ENCODE measurements at places on chromosomes 3 and 15.

GRCh38 chr3:188788621-188789081, 383.1 kb upstream of the TPRG1 start:
- DNase-seq, result no peak

DNA sequence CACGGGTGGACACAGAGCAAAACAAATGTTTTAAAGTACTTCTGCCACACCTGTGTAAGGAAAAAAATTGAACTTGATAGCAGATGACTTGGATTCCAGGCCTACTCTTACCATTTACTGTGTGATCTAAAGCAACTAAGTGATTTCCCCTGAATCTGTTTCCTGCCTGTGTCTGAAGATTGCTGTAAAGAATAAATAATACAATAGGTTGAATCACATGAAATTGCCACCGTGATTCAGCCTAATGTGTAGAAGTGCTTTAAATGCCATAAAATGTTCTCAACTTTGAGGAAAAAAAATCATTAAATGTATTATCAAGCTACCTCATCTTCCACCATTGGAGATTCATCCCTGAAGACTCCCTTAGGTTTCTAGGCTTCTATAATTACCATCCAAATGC, 27.6 kb upstream of the NUDT16 start:
- no peak for DNase-seq

DNA sequence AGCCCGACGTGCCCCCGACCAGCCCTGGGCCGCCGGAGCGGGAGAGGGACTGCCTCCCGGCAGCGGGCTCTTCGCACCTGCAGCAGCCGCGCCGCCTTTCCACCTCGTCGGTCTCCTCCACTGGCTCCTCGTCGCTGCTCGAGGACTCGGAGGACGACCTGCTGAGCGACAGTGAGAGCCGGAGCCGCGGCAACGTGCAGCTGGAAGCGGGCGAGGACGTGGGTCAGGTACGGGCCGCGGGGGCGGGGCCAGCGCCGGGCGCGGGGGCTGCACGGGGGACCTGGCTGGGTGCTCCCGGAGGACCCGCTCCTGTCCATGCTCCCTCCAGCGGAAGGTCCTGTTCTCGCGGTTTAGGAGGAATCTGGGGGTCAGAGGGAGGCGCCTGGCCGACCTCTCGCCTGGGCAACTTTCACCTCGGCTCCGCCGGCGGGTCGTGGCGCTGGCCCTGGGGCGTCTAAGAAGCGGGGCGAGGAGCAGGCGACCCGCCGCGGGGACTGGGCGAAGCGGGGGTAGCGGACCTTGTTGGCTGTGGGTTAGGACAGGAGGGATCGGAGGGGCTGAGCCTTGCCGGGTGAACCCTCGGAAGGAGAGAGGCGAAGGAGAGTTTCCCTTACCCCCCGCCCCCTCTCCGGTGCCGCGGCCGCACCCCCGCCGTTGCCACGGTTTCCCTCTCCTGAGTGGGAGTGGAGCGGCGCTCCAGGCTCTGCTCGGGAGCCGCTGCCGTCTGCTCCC, 682 bp downstream of the ITPKA start:
- no peak for DNase-seq

DNA sequence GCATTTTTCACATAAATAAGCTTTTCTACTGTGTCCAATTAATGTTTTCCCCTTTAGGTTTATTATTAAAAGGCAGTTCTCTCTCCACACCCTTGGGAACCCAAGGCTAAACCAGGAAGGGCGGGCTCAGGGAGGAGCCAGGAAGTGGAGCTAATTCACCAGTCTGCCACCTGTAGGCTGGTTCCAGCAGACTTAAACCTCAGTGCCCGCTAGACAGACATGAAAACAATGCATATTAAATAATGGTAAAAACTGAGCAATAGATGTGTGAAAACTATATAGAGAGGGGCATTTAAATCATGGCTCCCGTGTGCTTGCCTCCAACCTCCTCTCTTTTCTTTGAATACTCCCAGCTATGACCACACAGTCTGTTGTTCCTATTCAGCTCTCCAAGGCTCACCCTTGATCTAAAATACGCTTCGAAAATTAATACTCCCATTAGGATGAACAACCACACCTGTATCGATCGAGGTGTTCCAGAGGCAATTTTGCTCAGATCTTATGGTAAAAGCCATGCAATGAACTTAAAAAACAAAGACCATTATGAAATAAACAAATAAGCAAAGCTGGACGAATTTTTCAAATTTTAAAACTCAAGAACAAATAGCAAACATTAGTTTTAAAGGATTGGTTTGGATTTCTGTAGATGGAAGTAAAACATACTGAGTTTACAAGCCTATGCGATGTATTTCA, 253.3 kb downstream of the TJP1 start:
- DNase-seq, result no peak

- no peak for DNase-seq
These were observed 74.8 kb upstream of the NTRK3 start for GRCh38 chr15:88331291-88331690.

DNA sequence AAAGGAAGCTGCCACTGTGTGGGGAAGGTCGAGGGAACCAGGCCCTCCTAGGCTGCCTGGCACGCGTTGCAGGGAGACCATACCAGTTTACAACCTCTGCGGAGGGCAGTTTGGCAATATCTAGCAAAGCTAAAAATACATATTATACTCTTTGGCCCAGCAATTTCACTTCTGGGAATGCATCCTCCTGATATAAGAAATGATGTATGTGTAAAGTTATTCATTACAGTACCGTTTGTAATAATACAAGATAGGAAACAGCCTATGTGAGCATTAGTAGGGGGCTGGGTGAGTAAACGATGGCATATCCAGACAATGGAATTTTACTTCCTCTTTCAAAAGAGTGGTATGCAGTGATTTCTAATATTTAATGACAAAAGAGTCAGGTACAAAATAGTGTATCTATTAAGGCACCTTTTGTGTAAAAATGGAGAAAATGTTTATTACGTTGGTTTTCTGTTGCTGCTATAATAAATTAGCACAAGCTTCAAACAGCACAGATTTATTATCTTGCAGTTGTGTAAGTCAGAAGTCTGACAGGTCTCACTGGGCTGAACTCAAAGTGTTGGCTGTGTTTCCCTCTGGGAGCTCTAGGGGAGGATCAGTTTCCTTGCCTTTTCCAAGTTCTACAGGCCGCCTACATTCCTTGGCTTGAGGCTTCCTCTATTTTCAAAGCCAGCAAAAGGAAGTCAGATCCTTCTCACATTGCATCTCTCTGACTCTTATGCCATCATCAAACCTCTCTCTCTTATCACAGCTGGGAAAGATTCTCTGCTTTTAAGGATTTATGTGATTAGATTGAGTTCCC, 9.0 kb downstream of the APOD start:
- DNase-seq, result no peak

DNA sequence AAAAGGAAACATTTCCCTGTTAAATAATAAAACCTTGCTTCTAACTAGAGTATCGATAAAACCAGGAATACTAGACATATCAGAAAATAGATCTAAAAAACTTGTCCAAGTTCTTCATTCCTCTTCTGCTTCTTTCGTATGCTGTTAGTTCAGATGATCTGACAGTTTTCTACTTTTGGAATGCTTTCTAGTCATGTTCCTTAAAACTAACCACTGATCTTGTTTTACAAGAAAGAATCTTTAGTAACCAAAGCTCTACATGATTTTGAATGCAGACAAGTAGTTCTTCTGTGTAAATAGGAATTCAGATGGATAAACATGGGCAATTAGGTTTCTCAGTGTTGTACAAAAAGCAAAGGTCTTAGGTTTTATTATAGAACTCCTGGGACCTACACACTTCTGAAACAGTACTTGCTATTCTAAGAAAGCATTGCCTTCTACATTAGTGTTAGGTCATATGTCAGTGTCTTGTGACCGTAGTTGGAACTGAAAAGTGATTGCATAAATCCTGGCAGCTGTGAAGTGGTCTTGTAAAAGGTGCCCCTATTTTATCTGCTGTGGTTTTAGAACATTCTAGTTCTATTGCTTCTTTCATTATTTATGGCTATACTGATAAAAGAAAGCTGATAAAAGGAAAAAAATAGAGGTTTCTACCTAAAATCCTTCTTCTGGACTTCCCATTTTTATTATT, 40.7 kb downstream of the SNRK start:
- DNase-seq, result no peak

- no peak for DNase-seq
These were observed 370.7 kb upstream of the SLCO3A1 start for GRCh38 chr15:91482799-91483198.

DNA sequence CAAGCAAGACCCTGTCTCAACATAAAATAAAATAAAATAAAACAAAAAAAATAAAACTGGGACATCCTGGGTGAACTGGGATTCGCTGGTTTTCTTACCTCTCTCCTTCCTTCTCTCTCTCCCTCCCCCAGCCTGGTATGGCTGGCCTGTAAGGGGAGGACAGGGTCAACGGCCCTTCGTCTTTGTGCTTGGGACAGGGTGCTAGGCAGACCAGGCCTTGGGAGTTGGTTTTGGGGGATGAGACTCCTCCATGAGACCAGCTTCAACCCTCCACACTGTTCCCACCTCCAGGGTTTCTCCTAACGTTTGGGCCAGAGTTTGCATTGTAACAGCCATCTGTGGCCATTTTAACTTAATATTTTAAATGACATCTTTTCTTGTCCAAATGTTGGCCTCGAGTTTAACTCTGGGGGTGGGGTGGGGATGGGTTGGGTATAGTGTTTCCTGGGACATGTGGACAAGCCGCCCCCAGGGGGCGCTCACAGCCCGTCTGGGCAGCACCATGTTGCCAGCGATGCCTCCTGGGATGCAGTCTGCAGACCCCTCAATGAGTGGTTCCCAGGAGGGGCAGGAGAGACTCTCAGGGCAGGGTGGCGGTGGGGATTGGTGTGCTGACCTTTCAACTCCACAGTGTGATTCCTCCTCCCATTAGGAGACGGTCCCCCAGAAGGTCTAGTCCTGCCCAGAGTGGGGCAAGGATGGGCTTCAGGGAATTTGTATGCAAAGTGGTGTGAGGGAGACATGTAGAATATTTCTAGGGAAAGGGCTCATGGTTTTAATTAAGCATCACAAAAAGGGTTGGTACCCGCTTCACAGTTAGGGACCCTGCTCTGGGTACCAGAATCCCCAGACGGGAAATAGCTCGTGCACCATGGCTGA, 37.7 kb upstream of the LCTL start:
- DNase-seq, result no peak

- DNase-seq, result no peak
These were observed 28.7 kb downstream of the RPSA start for GRCh38 chr3:39435006-39435748.

GRCh38 chr3:190051641-190052040, 69.1 kb downstream of the P3H2 start:
- no peak for DNase-seq

GRCh38 chr15:90063770-90064247, 38.5 kb downstream of the IDH2 start:
- no peak for DNase-seq

DNA sequence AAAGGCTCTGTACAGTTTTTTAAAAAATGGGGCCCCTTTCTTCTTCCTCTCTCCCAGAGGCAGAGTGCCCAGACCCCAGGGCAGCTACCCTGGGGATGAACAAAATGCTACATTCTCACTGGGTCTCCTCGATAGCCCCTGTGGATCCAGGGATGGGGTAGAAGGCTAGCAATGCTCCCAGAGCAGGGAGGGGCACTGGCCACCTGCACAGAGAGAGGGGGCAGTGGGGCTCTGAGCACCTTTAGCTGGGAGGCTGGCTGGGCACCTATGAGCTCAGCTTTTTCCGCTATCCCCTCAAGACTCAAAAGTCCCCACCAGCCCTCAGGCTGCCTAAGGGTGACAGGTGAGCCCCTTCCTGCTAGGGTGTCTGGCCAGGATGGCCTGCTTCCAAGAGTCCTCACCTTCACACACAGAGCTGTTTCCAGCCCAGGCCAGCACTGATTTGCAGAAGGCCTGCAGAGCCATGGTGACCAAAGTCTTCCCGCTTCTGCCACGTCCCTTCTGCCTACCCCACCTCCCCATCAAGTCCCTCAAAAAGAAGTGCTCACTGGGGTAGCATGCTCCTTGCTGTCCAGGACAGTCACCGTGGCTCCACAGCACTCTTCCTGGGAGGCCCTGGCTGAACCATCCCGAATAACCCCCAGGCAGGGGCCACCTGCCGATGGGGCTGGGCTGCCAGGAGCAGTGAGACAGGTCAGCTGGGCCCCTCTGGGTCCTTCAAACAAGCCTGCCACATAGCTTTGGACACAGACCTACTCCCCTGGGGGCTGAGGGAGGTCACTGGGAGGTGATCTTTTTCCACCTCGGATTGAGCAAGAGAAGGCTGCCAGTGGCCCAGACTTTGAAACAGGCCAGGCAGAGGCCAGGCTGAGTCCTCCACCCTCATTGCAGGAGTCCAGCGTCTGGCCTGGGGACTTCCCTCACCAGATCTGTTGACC, 20.4 kb downstream of the BMF start:
- no peak for DNase-seq

DNA sequence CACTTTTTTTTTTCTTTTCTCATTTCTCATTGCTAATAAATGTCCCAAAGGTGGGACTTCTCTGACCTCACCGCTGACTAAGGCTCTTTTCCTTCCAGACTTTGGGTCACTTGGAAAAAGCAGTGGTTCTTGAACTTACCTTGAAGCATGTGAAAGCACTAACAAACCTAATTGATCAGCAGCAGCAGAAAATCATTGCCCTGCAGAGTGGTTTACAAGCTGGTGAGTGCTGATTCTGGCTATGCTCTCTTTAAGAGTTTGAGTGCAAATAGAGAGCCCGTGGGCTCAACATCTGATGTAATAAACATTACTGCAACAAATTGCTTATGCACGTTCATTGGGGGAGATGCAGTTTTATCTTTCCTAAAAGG, 2.0 kb downstream of the BHLHE40 start:
- no peak for DNase-seq

DNA sequence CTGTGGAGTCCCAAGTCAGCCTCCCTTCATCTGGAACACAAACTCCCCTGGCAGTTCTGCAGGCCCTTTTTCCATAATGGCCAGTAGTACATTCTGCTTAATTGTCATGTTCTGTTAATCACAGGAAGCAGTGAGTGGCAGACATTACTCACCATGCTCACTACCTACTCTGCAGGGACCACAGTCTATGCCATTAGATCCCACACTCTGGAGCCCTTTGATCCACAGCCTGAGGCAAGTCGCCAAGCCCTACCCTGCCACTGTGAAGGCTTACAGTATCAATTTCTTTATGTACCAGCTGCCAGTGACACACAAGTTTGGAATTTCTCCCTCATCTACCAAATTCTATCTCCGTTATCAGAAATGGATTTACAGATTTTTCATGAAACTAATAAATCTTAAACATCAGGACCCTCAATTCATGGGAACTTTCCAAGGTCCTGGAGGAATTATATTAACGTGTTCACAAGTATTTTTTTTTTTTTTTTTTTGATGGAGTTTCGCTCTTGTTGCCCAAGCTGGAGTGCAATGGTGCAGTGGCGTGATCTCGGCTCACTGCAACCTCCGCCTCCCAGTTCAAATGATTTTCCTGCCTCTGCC, 20.6 kb upstream of the WWTR1 start:
- DNase-seq, result no peak

DNA sequence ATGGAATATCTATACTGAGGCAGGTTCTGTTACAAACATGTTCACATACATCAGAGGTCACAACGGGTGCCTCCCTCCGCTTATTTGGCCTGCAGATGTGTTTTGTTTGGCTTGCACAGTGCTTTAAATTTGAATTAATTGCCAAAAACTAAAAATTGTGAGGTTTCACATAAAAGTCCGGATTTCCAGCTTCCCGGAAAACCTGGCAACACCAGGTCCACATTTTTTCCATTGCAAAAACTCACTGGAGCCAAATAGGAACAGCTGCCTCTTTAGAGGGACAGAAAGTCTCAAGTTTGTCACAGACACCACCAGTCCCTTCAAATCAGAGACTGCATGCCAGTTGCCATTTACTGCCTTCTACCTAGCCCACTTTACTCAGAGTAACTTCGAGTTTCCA, 205.9 kb upstream of the MDFIC2 start:
- DNase-seq, result no peak

- no peak for DNase-seq
These were observed 301.1 kb upstream of the LRRFIP2 start for GRCh38 chr3:37475435-37475834.
